Retinal pigment epithelial cell (primary cell): ENCODE measurements at places on chromosomes 2 and 18.

GRCh38 chr2:240217431-240218301, 77.2 kb upstream of the OTOS start:
- no peak for DNase-seq

DNA sequence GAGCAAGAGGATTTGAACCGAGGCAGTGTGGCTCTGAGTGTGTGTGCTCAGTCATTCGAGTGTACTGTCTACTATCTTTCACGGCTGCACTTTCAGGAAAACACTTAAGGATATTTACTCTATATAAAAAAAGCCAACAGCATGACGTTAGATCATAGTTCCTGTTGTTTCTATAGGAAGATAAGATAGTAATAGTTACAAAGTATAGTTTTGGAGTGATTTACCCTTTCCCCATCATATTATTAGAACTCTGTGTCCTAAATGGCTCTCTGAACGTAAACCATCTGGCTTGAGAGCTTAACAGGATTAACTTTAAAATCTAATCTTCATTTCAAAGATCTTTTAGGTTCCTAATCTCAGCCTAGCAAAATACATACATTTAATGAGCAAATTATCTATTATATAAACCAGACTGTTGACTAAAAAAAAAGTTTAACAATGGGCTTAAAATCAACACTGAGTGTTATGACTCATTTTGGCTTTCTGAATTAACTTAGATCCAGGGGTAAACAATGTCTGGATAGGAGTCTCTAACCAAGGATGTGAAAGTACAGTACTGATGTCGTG, 150.3 kb upstream of the DNMT3A start:
- no peak for DNase-seq

DNA sequence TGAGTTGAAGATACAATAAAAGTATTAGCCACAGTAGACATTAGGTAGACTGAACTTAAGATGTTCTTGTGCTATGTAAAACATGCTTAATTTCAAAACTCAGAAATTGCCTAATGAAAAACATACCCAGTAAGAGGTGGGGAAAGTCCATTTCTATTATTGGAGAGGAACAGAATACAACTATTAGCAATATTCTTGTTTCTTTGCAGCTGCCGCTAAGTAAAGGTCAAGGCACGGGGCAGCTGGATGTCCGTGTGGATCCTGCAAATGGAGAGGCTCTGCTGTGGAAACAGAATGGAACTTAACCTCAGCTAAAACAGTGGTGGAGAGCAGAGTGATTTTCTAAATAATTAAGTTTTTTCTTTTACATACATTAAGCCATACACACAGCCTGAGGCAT, 139.2 kb upstream of the ARHGAP28 start:
- no peak for DNase-seq

GRCh38 chr2:43227830-43228281, 1.4 kb upstream of the ZFP36L2 start:
- no peak for DNase-seq

DNA sequence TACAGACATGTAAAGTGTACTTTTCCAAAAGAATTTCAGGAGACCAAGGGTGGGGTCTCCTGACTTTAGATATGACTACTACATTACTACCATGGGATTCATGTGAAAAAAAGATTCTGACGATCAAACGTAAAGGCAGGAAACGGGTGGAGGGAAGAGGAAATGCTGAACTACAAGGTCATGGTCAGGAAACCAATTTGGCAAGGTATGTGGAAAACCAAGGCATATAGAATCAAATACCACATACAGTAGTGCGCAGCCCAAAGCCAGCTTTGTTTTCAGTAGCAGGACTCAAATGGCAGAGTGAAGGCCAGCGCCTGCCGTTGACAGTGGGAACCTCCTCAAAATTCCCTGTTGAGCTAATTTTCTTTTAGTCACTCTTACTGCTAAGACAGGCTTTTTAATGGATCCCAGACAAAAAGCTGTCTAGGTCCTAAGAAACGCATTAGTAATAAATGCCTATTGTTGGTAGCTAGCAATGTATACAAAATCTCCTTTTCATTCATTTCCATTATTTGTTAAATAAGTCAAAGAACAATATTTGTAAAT, 57.6 kb upstream of the SERTAD2 start:
- DNase-seq, result no peak

GRCh38 chr2:206887745-206888144, 51.6 kb upstream of the CPO start:
- DNase-seq, result no peak

GRCh38 chr2:18623782-18624181, 34.4 kb upstream of the NT5C1B start:
- no peak for DNase-seq

DNA sequence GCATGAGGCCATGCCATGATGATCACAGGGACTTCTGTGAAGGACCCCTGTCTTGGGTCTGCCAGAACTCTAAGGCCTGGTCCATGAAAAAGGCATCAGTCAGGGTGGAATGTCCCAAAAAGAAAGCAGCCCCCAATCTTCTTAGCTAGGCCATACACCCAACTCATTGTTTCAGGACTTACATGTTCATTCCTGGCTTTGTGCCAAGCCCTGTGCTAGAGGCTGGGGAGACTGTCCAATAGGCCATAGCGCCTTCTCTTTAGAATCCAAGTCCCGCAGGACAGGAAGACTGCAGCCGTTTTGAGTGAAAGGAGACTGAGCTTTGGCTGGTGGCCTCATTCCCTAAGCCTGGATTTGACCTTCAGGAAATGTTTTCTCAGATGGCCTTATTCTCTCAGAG, 247.3 kb downstream of the PRKCE start:
- DNase-seq, result no peak

- DNase-seq, result no peak
Observed at GRCh38 chr2:152743002-152743401, 24.6 kb downstream of the ARL6IP6 start.

GRCh38 chr2:25788457-25788856, 89.8 kb downstream of the ASXL2 start:
- no peak for DNase-seq

- DNase-seq, result no peak
Observed at GRCh38 chr2:236075802-236076201, 92.4 kb downstream of the GBX2 start.

DNA sequence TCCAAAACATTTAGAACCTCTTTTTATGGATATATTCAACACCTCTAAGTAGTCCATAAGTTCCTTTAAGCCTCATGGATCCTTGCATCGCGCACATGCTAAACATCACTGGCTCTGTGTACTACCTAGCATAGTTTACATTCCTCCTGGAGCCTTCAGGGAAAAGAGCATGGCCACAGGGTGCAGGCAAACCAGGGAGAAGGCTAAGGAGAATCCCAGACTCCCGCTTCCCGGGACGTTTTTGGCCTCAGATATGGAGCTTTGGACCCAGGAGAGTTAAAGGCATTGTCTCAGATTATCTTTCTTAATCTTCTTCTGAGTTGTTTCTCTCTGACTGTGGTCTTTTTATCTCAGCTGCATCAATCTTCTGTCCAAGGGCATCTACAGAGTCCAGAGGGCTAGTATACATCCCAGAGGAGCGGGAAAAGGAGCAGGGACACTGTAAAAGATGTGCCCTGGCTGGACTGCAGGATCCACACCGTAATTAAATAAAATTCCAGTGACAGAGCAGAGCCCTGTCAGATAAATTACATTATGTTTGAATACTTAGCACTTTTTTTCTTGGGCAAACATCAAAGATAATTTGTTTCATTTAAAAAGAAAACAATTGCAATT, 36.9 kb downstream of the RIT2 start:
- DNase-seq, result no peak

- no peak for DNase-seq
Observed at GRCh38 chr2:239092571-239093294, 244.8 kb downstream of the TWIST2 start.

DNA sequence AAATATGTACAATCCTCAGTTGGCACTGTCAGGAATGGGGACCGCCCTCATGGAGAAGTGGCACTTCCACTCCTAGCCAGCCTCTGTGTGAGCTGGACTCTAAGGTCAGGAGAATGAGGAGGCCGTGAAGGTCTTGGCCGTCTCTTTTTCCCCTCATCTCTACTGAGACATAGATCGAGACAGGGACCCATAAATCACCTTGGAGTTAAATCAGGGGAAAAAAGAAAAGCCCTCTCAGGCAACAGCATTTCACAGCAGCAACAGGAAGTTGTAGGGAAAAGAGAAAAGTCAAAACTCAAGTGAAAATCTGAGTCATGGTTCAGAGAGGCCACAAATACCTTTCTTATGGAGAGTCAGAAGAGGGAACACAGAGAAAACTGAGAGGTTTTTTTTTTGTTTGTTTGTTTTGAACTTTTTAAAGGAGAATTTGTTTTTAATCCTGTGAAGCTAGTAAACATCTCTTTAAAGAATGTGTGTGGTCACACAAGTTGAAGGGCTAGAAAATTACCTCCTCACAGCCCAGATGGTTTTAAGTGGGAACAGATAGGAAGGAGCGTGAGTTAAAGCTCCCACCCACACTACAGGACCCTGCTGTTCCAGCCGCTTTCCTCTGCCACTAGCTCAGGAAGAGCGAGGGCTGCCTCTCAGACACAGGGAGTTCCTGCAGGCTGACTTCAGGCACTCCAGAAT, 30.6 kb upstream of the CYP1B1 start:
- DNase-seq, result no peak

DNA sequence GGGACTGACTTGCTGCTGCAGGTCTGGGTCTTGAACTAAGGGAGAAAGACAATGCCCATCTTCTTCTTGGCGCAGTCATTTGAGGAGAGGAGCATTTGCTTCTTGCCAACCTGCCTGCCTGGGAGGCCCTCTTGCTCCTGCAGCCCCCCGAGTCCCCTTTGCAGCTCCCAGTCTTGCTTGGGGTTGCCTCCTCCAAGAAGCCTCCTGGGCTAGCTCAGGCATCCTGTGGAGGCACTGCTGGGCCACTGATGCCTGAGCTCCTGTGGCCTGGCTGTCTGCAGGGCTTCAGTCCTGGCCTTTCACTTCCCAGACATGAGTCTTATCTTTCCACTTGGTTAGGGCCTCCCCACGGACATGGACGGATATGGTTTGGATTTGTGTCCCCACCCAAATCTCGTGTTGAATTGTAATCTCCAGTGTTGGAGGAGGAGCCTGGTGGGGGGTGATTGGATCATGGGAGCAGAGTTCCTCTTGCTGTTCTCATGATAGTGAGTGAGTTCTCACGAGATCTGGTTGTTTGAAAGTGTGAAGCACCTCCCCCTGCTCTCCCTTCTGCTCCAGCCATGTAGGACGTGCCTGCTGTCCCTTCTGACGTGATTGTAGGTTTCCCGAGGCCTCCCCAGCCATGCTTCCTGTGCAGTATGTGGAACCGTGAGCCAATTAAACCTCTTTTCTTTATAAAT, 17.3 kb downstream of the HPCAL1 start:
- DNase-seq, result no peak

- no peak for DNase-seq
Observed at GRCh38 chr2:58985541-58985940, 744.4 kb upstream of the FANCL start.

- DNase-seq, result no peak
Observed at GRCh38 chr2:177992992-177993391, 79.6 kb downstream of the PDE11A start.

DNA sequence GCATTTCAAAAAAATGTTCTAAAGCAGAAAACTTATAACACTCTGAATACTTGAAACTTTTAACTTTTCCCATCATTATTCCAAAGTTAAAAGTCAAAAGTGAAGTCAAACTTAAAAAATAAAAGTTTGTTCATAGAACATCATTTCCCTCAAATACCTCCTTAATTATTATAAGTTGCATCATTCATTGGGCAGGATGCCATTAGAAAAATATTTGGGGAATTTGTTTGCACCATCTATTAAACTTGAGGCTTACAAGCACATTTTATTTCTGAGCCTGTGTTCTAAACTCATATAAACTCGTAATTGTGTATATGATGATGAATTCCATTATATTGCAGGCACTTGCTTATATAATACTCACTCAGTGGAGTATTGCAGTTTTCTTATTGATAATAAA, 588.0 kb upstream of the NRXN1 start:
- DNase-seq, result peak; percentile 21

DNA sequence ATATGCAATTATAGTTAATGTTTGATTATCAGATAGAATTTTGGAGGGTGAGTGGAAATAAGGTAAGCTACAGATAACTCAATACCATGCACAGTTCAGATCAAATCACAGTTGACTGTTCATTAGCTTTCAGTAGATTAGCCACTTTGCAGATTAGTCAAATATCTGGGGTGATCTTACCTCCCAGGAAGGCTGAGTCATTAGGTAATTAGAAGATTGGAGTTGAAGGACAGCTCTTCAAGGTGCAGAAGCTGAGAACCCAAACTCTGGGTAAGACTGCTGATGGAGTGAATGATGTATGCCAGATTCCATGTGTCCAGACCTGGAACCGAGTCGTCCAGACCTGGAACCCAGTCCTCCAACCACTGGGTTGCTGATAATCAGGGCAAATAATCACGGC, 262.8 kb upstream of the UBE2E3 start:
- DNase-seq, result no peak

GRCh38 chr2:75177427-75177826, 21.9 kb downstream of the TACR1 start:
- no peak for DNase-seq

GRCh38 chr2:44909831-44910230, 31.7 kb upstream of the SIX3 start:
- DNase-seq, result no peak

GRCh38 chr2:56297671-56298070, 113.9 kb downstream of the CCDC85A start:
- DNase-seq, result no peak

GRCh38 chr2:44596537-44597320, 235.0 kb downstream of the CAMKMT start:
- no peak for DNase-seq

GRCh38 chr18:58863539-58864145, 1.0 kb upstream of the ZNF532 start:
- DNase-seq, result no peak

- no peak for DNase-seq
Observed at GRCh38 chr2:20584045-20584398, 66.9 kb downstream of the HS1BP3 start.

DNA sequence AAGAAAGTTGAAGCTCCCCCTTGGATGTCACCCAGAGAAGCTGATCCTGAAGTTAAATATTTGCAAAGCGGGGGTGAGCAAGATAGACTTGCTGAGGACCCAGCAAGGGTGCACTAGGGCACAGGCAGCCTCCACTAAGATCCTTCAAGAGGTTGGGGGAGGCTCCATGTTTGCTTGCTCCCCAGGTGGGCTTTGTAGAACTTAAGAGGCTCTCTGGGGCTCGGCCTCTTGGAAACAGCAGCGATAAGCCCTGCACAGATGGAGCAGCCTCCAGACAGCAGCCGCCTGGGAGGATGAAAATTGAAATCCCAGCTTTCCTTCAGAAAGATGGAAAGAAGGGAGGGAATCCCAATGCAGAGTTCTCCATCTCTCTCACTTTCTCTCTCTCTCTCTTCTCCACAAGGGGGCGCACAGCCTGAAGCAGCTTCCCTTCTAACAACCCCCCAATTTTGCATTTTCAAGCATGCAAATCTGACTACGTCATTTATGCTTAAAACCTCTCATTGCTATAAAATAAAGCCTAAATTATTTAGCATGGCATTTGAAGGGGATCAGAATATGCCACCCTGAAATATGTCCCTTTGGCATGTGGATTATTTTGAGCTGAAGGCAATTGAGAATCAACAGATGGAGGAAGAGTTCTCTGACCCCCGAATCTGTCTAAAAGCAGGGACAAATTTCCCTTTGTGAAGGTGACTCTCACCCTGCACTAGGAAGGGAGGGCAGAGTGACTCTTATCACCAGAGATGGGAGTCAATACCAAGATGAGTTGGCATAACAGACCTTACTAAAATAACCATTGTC, 185.7 kb upstream of the KLHL29 start:
- no peak for DNase-seq
